HEK293T (cell line): ENCODE measurements at places on chromosomes 4 and X.
A peak's percentile ranks its signal among the peaks of the same experiment; 100 is the strongest.

- DNase-seq: no peak
Observed at GRCh38 chrX:11329021-11329420, 35.8 kb downstream of the AMELX start.

GRCh38 chrX:54978448-54978847 lies 15.5 kb downstream of the PFKFB1 start:
- DNase-seq: no peak

DNA sequence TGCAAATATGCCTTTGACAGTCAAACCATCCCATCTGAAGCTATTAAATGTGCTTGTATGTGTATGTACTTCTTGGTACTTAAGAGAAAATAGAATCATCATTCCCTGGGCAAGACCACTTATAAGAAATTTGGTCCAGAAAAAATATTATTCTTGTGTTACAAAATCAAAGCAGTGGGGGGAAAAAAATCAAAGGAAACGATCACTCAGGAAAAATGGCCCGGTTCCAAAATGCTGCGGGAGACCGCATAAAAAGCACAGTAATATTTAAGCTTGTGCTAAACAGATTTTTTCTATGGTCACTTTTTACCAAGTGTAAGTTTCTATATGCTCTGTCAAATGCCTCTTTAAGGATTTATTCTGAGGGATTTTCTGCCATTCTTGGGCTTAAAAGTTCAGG lies 36.1 kb downstream of the RAI2 start:
- no peak for DNase-seq

DNA sequence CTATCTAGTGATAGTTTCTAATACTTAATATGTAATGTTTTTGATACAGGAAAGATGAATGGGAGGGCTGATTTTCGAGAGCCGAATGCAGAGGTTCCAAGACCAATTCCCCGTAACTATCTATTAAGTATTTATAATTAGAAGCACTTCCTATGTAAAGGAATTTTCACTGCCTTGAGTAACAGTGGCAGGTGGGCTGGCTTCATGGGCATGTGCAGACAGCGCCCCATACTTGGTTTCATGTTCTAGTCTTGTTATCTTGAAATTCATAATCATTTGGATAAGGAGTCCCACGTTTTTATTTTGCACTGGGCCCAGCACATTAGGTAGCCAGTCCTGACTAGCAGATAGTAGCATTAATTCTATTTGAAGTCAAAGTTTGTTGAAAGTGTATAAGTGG lies 1.7 kb downstream of the OCIAD1 start:
- DNase-seq: no peak

GRCh38 chrX:65720381-65720964 lies 53.0 kb downstream of the MSN start:
- no peak for DNase-seq

GRCh38 chr4:12360391-12360790 lies 931.7 kb upstream of the HS3ST1 start:
- DNase-seq: no peak

DNA sequence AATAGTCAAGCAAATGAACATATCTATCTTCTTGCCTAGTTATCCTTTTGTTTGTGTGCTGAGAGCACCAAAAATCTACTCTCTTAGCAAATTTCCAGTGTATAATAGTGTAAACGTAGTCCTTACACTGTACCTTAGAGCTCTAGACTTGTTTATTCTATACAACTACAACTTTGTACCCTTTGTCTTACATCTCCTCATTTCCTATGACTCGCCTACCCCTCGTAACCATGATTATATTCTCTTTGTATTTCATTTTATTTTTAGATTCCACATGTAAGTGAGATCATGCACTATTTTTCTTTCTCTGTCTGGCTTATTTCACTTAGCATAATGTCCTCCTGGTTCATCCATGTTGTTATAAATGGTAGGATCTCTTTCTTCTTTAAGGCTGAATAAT lies 37.6 kb downstream of the MAGEB5 start:
- DNase-seq: no peak

DNA sequence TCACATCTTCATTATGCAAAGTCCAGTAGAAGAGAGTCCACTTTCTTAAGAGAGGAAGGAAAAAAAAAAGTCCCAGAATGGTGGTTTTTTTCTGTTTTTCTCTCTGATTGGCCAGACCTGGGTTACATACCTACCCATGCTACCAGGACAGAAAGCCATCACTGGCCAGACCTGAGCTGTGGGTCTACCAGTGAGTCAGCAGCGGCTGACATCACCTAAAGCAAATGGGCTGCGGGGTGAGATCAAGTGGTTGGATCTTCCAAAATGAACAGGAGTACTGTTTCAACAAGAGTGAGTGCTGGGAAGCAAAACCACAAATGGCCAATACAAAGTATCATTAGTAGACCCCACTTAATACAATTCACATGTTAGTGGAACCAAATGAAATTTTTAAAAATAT lies 1.6 kb upstream of the NDST3 start:
- peak; percentile 10 for DNase-seq

- DNase-seq: no peak
Observed at GRCh38 chr4:101040776-101041175, 306.6 kb downstream of the PPP3CA start.

- DNase-seq: no peak
Observed at GRCh38 chr4:124415146-124415545, 297.4 kb downstream of the ANKRD50 start.

DNA sequence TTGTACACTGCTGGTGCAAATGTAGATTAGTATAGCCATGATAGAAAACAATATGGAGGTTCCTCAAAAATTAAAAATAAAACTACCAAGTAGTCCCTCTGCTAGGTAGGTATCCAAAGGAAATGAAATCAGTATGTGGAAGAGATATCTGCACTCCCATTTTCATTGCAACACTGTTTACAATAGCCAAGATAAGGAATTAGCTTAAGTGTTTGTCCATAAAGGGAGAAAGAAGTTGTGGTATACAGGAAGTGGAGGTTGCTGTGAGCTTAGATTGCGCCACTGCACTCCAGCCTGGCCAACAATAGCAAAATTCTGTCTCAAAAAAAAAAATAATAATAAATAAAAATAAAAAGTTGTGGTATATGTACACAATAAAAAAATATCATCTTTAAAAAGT lies 325.0 kb upstream of the EMCN start:
- no peak for DNase-seq

DNA sequence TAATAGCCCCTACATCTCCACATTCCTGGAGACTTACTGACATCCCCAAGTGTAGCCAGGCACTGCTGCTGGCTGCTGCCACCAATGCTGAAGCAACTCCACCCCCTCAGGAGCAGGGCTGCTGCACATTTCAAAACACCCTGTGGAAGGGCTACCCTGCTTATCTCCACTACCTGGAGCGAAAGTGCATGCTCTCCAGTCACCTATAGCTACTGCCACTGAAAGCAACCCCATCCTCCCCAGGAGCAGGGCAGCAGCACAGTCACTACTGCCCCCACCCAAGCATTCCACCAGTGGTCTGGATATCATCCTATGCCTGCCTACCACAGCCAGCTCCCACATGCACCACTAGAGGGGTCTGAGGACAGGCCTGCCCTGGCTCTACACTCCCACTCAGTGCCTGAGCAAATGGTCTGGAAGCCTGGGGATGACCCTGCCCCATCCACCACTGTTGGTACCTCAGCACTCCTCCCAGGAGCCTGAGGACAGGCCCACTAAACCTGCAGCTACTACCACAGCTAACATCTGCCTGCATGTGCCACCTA lies 55.3 kb downstream of the MANBA start:
- DNase-seq: no peak

- DNase-seq: no peak
Observed at GRCh38 chr4:165489786-165490185, 111.0 kb downstream of the CPE start.

DNA sequence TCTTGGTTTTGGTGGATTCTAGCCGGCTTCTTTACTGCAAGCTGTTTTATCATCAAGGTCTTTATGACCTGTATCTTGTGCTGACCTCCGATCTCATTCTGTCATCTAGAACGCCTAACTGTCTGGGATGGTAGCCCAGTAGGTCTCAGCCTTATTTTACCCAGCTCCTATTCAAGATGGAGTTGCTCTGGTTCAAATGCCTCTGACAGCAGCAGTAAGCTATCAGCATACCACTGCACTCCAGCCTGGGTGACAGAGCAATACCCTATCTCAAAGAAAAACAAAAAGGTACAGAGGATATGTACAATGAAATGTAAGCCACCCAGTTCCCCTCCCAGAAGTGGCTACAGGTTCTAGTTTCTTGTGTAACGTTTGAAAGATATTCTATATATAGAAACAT lies 36.1 kb downstream of the HERC6 start:
- DNase-seq: no peak

- DNase-seq: peak; percentile 21
Observed at GRCh38 chr4:150070464-150071170, 7.6 kb upstream of the DCLK2 start.

DNA sequence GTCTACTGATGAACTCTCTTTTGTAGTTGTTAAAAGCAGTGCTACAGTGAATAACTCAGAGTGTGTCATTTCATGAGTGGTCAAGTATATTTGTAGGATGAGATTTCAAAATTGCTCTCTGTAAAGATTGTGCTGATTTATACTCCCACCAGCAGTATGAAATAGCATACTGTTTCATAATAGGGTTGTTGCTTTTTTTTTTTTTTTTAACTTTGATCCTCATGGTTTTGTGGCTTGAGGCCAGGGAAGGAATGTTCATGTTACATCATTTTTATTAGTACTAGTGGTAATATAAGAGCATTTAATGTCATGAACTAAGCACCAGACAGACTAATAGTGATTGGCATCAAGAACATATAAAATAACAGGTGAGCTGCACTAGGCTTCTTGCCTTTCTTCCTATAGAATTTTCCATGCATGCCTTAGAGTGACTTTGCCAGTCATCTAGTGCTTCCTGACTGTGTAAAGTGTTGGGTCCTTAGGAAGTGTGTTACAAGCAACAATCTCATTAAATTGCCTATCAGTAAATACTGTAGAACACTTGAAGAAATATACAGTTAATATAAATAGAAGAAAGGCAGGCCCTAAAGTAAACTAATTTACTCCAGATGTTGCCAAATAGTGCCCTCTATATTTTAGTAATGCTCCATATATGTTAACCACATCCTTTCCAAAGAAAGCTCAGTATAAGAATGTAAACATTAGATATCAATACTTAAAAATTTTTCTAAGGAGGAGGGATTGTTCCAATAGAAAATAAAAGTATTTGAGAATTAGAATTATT lies 38.6 kb upstream of the MSMO1 start:
- no peak for DNase-seq

DNA sequence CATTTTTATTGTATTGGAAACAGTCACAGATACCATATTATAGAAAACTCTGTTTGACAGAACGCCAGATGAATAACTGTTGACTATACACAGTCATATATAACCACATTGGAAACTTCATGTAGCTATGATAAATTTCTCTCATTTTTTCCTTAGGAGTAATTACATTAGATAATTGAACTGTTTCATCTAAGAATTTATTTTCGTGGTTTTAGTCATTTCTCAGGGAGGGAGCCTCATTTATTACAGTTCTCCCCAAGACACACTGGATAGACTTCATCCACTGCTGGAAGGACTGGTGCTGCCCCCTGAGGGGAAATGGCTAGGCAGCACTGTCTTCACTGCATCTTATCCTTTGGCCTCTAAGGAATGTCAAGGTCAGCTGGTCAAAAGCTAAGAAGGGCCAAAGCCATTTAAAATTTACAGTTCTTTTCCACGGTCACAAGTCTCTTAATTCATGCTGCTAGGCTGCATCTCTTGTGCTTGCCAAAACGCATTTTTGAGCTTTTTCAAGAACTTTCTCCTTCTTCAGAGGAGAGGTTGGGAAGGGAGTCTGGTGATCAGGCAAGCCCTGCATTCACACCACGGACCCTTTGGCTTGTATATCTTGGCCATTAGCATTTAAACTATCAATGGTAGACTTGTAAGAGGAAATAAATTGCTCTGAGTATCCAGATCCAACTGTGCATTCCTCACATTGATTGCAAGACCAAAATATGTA lies 145.1 kb downstream of the CBR4 start:
- no peak for DNase-seq

DNA sequence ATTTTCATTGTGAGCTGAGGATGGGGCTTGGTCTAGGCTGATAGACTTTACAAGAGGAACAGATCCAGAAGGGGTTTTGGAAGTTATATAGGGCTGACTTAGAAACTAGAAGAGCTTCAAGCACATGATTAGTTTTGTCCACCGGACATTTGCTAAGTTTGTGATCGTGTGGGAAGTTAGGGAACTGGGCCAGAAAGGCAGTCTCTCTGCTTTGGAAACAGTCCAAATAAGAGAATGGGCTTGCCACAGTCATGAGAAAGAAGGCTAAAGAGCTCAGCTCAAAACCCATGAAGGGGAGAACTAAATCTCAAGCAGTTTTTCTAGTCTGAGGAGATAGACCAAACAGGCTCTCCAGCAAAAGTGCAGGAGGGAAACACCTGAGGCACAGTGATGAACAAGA lies 67.8 kb downstream of the ZNF674 start:
- DNase-seq: no peak

GRCh38 chr4:156992943-156993342 lies 21.3 kb upstream of the PDGFC start:
- no peak for DNase-seq

- DNase-seq: no peak
Observed at GRCh38 chr4:54585321-54586000, 72.3 kb upstream of the KIT start.

DNA sequence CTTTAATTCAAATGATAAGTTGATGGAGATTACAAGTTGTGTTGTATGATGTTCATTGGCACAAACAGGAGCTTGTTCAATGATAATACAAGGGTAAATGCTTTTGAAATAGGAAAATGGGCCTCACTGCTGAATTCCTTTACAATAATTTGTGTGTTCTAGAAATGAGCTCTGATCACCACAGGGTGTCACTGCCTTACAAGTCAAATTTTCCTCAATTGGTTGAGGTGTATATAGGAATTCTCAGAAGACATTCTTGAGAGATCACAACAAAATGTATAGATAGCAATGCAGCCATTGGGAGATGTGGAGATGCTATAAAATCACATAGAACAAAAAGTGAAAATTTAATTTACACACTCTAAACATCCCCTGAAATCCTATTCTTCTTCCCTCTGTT lies 49.6 kb downstream of the KLF8 start:
- DNase-seq: no peak

- DNase-seq: no peak
Observed at GRCh38 chr4:169005453-169006099, 4.5 kb downstream of the CBR4 start.

- DNase-seq: no peak
Observed at GRCh38 chr4:1984406-1985191, 24.2 kb downstream of the NELFA start.

- DNase-seq: no peak
Observed at GRCh38 chrX:134880866-134881265, 109.9 kb upstream of the SMIM10 start.

- no peak for DNase-seq
Observed at GRCh38 chrX:19354625-19355024, 10.9 kb downstream of the PDHA1 start.

GRCh38 chrX:152136312-152136711 lies 2.1 kb downstream of the MAGEA10 start:
- no peak for DNase-seq

- peak; percentile 60 for DNase-seq
Observed at GRCh38 chrX:38220024-38220414, 652 bp downstream of the SRPX start.

- no peak for DNase-seq
Observed at GRCh38 chr4:123259676-123260646, 136.6 kb upstream of the SPRY1 start.
